ENCODE measurements at places on chromosomes 6 and 20.

- no peak for DNase-seq
These were observed 89.4 kb downstream of the GRM4 start for GRCh38 chr6:34056305-34057108.

DNA sequence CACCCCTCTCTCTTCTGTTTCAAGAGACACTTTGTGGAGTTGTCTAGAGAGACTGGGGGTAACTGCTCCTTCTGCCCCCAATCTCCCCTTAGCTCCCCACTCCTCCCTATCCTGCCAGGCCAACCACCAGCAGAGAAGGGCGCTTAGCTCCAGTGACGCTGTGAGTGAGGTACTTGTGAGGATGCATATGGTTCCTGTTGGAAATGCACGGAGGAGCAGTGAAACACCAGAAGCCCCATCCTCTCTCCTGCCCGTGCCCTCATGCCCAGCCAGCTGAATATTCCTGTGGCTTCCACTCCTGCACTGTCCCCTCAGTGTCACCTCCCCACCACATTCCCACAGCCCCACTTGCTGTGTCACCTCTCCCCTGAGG, 11.9 kb downstream of the NT5E start:
- no peak for DNase-seq

- DNase-seq, result no peak
These were observed 18.2 kb upstream of the TAGAP start for GRCh38 chr6:159062976-159063375.

DNA sequence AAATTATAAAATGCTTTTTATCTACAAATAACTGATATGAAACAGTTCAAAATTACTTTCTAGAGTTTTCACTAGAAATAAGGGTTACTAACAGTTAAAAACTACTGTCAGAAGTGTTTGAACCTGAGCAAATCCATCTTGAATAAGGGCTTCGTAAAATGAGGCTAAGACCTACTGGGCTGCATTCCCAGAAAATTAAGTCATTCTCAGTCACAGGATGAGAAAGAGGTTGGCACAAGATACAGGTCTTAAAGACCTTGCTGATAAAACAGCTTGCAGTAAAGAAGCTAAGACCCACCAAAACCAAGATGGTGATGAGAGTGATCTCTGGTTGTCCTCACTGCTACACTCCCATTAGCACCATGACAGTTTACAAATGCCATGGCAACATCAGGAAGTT, 93.7 kb downstream of the PLG start:
- DNase-seq, result no peak

GRCh38 chr6:125183391-125183790, 29.8 kb downstream of the TPD52L1 start:
- DNase-seq, result no peak

DNA sequence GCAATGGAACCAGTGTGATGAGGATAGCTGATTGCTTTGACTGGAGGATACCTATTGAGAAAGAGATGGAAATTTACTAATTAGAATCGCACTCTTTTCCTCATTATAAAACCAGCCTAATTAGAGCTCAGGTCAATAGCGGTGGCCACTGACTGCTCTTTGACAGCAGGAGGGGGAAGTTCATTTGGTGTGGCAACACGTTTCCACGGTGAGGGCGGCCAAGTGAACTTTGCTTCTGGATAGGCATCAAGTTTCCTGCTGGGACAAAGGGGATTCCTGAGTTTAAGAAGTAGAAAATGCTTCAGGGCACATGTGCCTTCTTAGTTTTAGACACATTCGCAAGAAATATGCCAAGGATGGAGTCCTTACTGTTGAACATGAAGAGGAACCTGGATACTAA, 145.3 kb upstream of the NRN1 start:
- DNase-seq, result no peak

DNA sequence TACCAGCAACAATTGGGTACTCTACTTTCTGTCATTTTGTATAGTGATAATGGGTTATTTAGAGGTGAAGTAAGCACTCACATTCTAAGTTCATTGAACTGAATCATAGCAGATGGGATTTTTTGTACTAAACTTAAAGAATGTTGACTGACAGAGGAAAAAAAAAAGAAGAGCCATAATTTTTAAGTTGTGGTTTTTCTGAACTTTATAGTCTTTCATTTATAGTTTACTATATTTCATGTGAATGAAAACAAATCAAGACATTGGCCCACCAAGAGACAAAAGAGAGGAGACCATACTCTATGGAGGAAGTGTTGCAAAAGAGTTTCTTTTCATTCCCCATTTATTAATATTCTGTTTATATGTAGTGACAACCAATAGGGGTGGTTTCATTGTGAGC, 685.7 kb downstream of the BCKDHB start:
- no peak for DNase-seq

- no peak for DNase-seq
These were observed 69.9 kb upstream of the DDR1 start for GRCh38 chr6:30814146-30815040.
